ENCODE measurements at places on chromosomes 5 and 9. TPM values are rescaled to one million over a fixed set of nuclear protein-coding genes. Genes with fewer than 3 reads are reported as not detected.

The PRDM9 gene
- total RNA-seq: not detected

DNA sequence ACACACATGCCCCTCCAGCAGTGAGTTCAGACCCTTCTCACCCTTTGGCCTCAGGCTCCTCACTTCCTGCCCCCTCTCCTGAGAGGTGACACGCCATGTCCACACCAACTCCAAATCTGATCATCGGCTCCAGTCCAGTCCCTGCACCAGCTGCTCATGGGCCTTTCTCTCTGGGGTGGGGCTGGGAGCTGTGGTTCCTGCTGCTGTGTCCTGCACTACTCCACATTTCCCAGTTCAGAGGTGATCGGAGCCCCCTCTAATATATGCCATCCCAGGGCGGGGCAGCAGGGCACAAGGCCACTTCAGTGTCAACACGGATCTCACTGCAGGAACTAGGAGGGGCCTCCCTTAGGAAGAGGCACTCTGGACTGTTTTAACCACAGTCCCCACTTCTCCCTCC lies 91.5 kb downstream of the ADAMTS2 start:
- H3K4me3 ChIP-seq: no peak overlapping the region
- DNase-seq: no peak
- no peaks in the 10 kb centered on the region for H3K36me3 ChIP-seq
- H3K4me1 ChIP-seq: no peaks in the 10 kb centered on the region
- no peaks in the 10 kb centered on the region for H3K27me3 ChIP-seq
- H3K27ac ChIP-seq: no peak overlapping the region

DNA sequence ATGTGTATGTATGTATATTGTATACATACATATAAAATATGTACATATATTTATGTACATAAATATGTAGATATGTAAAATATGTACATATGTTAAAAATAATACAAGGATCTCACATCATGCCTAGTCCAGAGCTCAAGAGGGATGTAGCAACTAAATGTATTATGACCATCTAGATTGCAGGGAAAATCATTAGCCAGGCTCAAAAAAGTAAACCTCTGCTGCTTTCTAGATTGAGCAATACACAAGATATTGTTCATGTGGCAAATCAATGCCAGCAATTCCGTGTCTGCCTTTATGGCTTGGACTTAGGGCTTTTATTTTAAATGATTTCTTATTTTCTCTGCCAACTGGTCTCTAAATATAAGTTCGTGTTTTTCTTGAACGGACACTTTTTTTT lies 65.2 kb downstream of the RAI14 start:
- H3K27ac ChIP-seq: no peak overlapping the region
- no peak overlapping the region for H3K4me3 ChIP-seq
- no peaks in the 10 kb centered on the region for H3K36me3 ChIP-seq

- no peak overlapping the region for H3K27ac ChIP-seq
- H3K4me1 ChIP-seq: no peaks in the 10 kb centered on the region
- no peak overlapping the region for H3K4me3 ChIP-seq
- no peak for DNase-seq
Observed at GRCh38 chr5:7714119-7714518, 136.8 kb downstream of the CFAP90 start.

- H3K27me3 ChIP-seq: no peaks in the 10 kb centered on the region
- no peak overlapping the region for H3K4me3 ChIP-seq
- peak; percentile 68 for DNase-seq
Observed at GRCh38 chr9:127862075-127863011, 7.9 kb upstream of the ENG start.

DNA sequence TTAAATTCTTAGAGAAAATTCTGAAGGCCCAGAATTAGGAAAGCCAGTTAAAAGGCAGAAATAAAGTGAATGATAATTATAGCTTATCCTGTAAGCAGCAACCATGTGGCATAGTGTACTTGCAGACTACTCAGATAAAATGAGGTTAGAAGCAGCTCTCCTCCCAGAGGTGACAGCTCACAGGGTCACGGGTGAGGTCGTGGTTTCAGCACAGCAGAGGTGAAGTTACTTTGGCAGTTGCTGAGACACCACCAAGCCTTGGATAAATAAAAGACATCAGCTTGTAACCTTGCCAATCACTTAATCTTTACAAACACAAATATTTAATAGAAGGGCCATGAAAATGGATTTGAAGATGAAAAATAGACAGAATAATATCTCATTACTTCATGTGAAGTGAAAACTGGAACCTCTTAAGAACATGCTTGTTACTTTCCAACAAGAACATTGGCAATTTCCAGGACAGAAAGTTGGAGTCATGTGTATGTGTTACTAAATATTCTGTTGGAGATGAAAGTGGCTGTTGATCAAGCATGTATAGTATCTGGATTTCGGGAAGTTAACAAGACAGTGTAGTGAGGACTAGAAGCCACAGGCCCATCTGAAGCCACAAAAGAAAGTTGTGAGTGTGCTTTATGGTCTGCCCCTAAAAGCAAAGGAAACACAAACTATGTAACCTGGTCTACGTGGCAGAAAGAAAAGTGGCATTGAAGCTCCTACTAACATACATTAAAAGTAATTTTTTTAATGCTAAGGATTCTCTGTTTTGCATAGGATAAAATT lies 134.4 kb downstream of the ERCC6L2 start:
- H3K4me3 ChIP-seq: no peak overlapping the region
- no peak overlapping the region for H3K27ac ChIP-seq
- no peaks in the 10 kb centered on the region for H3K36me3 ChIP-seq
- no peaks in the 10 kb centered on the region for H3K27me3 ChIP-seq
- DNase-seq: no peak

DNA sequence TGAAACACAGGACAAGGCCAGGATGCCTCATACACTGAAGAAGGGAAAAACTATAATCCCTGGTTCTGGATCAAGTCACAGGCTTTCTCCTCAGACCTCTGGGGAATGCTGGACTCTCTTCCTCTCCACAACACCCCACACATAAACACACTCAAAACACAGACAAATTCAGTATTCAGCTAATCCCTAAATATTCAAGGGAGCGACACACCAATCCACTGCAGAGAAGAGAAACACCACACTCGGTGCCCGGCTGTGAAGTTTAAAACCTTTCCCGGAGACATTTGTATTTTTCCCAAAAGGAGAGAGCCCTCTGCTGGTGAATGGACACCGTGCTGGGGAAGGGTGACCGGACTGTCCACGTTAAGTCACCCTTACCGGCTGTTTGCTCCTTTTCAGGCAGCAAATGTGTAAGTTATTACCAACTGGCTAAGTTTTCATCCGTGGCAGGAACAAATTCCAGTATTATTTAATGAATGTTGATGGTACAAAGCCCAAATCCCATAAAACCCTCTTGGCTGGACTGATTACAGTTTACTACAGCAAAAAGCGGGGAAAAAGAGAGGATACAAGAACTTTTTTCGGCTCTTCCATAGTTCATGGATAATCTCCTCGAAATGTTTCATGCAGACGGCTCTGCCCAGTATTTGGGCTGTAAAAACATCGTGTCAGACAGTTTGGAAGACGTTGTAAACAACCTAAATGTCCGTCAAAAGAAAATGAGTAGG lies 130.9 kb upstream of the SLC30A5 start:
- no peak overlapping the region for H3K27ac ChIP-seq
- no peaks in the 10 kb centered on the region for H3K4me1 ChIP-seq

DNA sequence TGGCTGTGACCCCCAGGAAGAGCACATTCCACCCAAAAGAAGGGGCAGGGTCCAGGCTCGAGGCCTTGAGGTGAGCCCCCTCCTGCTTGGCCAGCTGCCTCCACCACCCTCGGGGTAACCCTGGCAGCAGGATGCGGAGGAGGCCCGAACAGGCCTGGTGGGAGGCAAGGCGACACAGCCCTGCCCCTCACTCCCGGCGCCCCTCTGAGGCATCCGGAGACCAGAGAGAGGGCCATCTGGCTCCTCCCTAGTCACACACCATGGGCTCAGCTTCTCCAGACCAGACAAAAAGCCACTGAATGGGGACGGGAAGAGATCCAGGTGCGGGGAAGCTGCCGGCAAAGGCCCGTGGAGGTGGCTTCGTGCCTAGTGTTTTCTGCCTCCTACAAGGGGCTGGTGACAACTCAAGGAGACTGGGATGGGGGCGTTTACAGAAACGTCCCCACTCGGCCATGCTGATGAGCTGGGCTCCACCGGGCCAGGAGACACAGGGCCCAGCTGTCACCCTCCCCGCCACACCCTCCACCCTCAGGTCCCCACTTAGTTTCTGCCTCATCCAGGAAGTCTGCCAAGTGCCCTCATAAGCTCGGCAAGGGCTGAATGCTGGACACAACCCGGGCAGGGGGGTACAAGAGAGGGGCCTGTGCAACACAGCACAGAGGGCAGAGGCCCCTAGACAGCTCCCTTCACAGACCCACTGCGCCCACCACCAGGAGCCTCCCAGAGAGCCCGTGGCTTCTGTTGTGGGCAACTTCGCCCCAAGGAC lies 41.9 kb downstream of the NACC2 start:
- H3K27me3 ChIP-seq: no peaks in the 10 kb centered on the region
- H3K27ac ChIP-seq: peak overlapping the region; percentile 76
- DNase-seq: no peak
- no peaks in the 10 kb centered on the region for H3K36me3 ChIP-seq

GRCh38 chr9:20844916-20845315 lies 160.9 kb downstream of the FOCAD start:
- no peaks in the 10 kb centered on the region for H3K27me3 ChIP-seq
- no peak for DNase-seq
- H3K27ac ChIP-seq: no peak overlapping the region
- no peak overlapping the region for H3K4me3 ChIP-seq
